ENCODE measurements at places on chromosomes 12 and 14. TPM values are rescaled to one million over a fixed set of nuclear protein-coding genes. Genes with fewer than 3 reads are reported as not detected.

The LHX5 gene
- total RNA-seq: not detected

The SYT1 gene
- total RNA-seq: 5.2 TPM

The LRRC10 gene
- total RNA-seq: not detected

The STXBP6 gene
- total RNA-seq: 5.6 TPM

The NAV3 gene
- 62.4 TPM for total RNA-seq

The LTB4R2 gene
- total RNA-seq: 7.7 TPM

The OR6C70 gene
- not detected for total RNA-seq

The TMEM30B gene
- not detected for total RNA-seq

The MPHOSPH9 gene
- 28.7 TPM for total RNA-seq

The P2RX7 gene
- total RNA-seq: 2.8 TPM

The TMEM121 gene
- 3.3 TPM for total RNA-seq

The HOXC6 gene
- 4.8 TPM for total RNA-seq

The PGF gene
- 2.4 TPM for total RNA-seq

The LALBA gene
- total RNA-seq: not detected

The OLR1 gene
- total RNA-seq: 8.7 TPM

The COQ10A gene
- 14.9 TPM for total RNA-seq

The DBX2 gene
- not detected for total RNA-seq

The REM2 gene
- total RNA-seq: not detected

The IRF2BPL gene
- 91.5 TPM for total RNA-seq

The HSPA2 gene
- total RNA-seq: 19.2 TPM

The TC2N gene
- total RNA-seq: under 0.01 TPM

The TMTC1 gene
- total RNA-seq: 26.7 TPM

The TAS2R9 gene
- total RNA-seq: not detected

The CMKLR1 gene
- 7.4 TPM for total RNA-seq

The GALNT9 gene
- total RNA-seq: 0.22 TPM

The ARID2 gene
- total RNA-seq: 13.6 TPM

The IGFBP6 gene
- 250 TPM for total RNA-seq

The JPH4 gene
- total RNA-seq: not detected

The SVOP gene
- not detected for total RNA-seq

The PDZRN4 gene
- total RNA-seq: not detected

The TTC6 gene
- 0.14 TPM for total RNA-seq

The NRL gene
- 0.72 TPM for total RNA-seq

The TPPP2 gene
- total RNA-seq: not detected

The SIX4 gene
- total RNA-seq: 16.6 TPM

The ATF7 gene
- 11.9 TPM for total RNA-seq

The MYF5 gene
- total RNA-seq: not detected

The GALNT8 gene
- not detected for total RNA-seq

The TBC1D30 gene
- total RNA-seq: under 0.01 TPM

The IAPP gene
- not detected for total RNA-seq

The ZNF410 gene
- total RNA-seq: 86.3 TPM

The FMNL3 gene
- 80.6 TPM for total RNA-seq

The AKAP3 gene
- total RNA-seq: 3.5 TPM

The ZFHX2 gene
- 0.14 TPM for total RNA-seq

The KRT85 gene
- not detected for total RNA-seq

The CLEC1B gene
- not detected for total RNA-seq
